Cerebellar nuclear complex (tissue), 1 donor: ENCODE measurements at places on chromosomes 2 and 18.

DNA sequence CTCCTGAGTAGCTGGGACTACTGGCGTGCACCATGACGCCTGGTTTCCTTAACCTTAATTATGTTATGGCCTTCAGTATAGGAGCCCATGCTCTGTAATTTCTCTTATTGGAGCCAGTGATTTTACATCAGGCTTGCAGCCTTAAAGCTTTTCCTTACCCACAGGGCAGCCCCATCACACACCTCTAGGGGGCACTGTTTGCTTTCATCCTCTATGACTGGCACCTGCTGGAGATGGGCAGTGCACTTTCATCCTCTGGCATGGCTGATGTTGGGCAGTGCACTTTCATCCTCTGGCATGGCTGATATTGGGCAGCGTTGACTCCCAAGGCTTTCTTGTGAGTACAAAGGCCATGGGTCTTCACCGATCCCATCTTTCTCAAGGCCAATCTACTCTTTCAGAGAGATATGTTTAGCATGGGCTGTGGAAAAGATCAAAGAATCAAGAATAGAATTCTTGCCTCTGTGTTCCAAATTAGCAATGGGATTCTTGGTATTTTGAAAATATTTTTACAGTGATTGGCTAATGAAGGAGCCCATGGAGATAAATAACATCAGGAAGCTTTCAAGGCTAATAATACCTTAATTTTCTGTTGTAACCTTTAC is 80.7 kb upstream of the MEX3C start:
- DNase-seq, result no peak

DNA sequence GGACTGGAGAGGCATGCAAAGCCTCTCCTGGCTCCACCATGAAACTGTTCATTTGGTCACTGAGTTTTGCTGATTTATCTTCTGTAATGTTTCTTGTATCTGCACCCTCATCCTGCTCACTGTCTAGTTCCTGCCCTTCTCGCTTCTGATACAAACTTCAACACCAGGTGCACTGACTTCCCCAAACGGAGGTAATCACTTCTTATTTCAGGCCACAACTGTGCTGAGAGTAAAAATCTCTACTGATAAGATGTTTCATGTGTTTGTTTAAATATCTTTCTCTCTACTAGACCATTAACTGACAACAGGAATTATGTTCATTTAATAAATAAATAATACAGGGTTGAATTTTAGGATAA is 10.9 kb upstream of the NT5C1B start:
- DNase-seq, result no peak

GRCh38 chr2:161631855-161632391 is 7.7 kb downstream of the SLC4A10 start:
- no peak for DNase-seq

DNA sequence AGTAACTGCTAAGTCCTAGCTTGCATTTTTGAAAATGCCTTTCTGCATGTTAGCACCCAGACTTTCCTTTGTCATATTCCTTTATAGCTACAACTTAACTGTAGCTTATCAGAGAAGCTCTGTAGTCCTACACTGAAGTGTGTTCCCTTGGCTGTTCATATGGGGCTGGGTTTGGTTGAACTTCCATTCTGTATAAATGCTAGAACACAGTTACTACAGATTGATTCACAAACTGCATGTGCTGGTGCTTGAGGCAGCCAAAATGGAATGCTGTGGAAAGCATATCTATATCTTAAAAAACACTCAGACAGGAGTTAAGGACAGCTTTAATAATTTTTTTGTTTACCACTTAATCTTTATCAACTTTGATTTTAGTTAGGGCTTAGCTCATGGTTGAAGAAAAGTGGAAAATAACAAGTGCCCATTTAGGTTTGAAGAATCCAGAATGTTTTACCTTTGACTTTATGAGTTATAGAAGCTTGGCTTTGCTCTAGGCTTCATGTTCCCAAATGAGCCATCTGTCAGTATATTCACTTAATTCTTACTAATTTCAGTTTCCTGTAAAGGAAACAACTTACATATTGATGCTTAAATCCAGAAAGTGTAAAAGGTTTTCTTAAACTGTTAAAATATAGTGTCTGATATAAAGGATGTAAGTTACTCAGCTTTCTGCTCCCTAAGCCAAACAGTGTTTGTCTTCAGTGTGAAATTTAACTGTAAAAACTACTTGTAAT is 148.9 kb downstream of the AGPS start:
- no peak for DNase-seq

DNA sequence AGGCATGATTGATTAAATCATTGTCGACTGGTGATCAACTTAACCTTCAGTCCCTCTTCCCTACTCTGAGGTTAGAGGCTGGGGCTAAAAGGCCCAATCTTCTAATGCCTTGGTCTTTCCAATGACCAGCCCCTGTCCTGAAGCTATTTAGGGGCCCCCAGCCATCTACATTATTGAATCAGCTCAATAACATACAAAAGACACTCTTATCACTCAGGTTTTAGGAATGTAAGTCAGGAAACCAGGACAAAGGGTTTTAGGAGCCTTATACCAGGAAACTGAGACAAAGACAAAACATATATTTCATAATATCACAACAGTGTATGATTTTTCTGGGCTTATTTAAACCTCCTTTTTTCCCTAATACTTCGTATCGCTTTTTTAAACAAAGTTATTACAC is 198.6 kb downstream of the RNF152 start:
- DNase-seq, result no peak

- DNase-seq, result no peak
Measured at GRCh38 chr18:35267161-35267651, 22.8 kb downstream of the ZSCAN30 start.

GRCh38 chr2:6692056-6692455 is 173.7 kb downstream of the CMPK2 start:
- DNase-seq, result no peak

DNA sequence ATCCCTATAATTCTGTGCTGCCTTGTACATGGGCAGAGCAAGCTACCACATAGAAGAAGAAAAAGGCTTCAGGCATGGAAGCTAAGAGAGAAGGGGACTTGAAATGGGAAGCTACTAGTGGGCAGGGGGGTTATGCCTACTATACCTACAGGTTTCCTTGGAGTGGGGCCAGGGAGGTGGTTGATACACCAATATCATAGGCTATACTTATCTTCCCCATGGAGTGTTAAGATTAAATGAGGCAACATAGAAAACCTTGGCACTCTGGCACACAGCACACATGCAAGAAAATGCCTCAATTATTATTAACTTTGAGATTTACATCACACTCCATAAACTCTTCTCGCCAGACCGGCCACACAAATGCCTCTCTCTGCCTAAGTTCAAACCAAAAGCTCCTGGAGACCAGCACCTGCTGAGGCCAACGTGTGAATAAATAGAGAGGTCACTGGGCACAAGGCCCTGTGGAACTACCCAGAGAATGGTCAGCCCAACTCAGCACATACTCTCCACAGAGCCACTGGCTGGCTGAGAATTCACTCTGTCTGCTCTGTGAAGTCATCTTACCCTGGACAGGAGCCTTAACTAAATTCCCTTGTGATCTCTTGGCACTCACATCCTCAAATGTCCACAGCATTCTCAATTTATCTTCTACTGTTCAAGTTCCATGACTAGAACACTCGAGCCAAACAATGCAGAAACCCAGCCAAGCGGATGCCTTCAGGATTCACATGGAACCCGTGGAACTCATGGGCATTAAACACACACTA is 498.7 kb downstream of the BCL11A start:
- DNase-seq, result no peak

GRCh38 chr2:200619279-200619678 is 33.5 kb downstream of the AOX1 start:
- DNase-seq, result no peak

GRCh38 chr2:50712569-50712968 is 319.4 kb downstream of the NRXN1 start:
- peak; percentile 89 for DNase-seq

- no peak for DNase-seq
Measured at GRCh38 chr2:84878459-84878858, 2.4 kb downstream of the TRABD2A start.

DNA sequence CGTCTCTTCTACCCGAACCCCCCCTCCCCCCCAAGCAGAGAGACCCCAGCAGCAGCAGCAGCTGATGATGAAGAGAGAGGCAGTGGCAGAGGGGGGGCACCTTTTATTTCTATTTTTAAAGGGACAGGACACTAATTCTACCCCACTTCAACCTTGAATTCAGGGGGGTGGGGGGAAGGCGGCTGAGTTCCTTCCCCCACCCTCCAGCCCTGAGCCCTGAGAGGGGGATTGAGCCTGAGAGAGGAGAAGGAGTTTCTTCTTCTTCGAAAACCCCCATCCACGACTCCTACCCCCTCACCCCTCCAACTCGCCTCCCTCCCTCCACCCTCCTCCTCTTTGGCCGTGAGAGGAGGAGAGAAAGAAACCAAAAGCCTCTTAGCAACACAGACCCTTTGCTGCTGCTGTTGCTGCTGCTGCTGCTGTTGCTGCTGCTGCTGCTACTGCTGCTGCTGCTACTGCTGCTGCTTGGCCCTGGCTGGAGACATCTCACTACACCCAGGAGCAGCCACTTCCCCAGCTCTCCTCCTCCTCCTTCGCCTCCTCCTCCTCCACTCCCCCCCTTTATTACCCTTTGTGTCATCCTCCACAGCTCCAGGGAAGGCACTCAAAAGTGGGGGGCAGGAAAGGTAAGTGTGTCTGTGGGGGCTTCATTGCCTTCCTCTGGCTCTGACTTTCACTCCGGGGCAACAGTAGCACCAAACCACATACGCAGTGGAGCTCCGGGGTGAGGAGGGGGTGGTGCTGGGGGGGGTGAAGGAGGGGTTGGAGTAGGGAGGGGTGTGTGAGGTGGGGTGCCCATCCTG is at the start of gene MBD5:
Gene MBD5 (plus strand): TSS at position 33 of the 803 bp plus-strand sequence.
- no peak for DNase-seq

GRCh38 chr2:134692499-134692898 is 26.3 kb downstream of the TMEM163 start:
- no peak for DNase-seq

GRCh38 chr18:63182310-63182772 is 137.2 kb downstream of the BCL2 start:
- no peak for DNase-seq

GRCh38 chr18:8820396-8821082 is 115.2 kb downstream of the MTCL1 start:
- no peak for DNase-seq

DNA sequence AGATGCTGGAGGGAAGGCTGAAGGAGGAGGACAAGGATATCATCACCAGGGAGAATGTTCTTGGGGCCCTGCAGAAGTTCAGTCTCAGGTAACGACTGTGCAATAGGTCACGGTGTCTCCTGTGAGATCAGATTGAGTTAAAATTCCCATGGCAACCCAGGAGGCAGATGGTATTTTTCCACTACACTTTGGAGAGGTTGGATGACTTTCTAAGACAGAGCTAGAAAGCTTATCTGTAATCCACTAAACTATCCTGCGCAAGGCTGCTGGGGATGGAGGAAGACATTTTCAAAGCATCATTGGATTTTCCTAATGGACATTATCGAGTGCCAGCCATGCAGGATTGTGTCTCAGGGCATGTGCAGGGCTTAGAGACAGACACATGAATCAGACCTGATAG is 74.6 kb downstream of the ARMC9 start:
- DNase-seq, result no peak

GRCh38 chr2:30940839-30941238 is 133.6 kb upstream of the CAPN13 start:
- no peak for DNase-seq

- DNase-seq, result no peak
Measured at GRCh38 chr2:56337342-56337741, 153.6 kb downstream of the CCDC85A start.

DNA sequence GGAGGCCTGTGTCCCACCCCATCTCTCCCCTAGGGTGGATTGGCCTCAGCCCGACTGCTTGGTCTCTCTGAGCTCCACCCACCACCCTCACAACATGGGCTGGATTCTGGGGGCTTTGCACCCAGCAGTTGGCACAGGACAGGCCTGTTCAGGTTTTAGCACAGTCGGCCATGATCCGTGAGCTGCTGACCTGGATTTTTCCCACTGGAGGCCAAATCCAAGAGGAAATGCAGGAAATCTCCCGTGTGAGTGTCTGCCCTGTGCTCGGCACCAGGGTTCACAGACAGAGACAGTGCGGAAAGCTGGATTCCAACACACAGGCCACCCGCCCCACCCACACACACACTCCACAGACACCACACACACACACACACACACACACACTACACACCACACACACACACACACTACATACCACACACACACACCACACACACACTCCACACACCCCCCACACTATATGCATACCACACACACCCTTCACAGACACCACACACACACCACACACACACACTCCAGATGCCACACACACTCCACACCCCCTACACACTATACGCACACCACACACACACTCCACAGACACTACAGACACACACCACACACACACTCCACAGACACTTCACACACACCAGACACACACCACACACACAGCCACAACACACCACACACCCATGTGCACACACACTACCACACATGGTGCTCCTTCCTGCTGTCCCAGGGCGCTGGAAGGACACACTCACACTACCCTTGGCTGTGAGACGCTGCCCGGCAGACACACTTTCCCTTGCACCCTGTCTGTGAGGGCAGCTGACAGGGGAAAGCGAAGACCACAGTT is 14.1 kb downstream of the MBP start:
- DNase-seq, result no peak

GRCh38 chr2:219911541-219911940 is 284.1 kb downstream of the SLC4A3 start:
- no peak for DNase-seq

GRCh38 chr18:13572721-13573120 is 153.6 kb downstream of the FAM210A start:
- no peak for DNase-seq

DNA sequence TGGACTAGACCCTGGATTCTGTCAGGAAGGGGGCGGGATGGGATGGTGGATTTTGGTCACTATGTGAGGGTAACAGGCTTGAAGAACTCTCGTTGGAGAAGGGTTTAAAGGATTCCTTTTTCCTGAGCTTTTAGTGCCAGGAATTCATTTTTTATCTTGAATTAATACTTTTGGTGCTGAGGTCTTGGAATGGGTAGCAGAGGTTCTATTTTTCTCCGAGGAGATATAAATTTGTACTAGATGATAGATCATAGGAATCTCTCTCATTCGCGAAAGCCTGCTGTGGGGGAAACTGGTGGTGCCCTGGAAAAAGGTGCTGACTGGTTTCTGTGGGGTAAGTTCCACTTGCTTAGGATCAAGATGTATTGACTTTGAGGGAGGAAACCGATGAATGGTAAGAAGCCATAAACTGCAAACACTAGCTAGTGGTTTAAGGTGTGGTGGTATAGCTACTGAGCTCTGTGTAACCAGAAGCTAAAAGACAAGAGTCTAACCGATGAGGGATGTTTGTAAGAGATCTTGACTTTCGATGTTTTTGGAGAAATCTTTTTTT is 706 bp downstream of the AGPS start:
- DNase-seq, result no peak
